ENCODE measurements at places on chromosomes 13 and 19.
A peak's percentile ranks its signal among the peaks of the same experiment; 100 is the strongest.

- no peak for DNase-seq
Observed at GRCh38 chr13:108363666-108364065, 94.1 kb downstream of the TNFSF13B start.

- DNase-seq = no peak
Observed at GRCh38 chr13:102680133-102680717, 14.6 kb downstream of the METTL21C start.

GRCh38 chr13:97214921-97215320 lies 7.2 kb upstream of the MBNL2 start:
- DNase-seq = no peak

GRCh38 chr13:51202477-51203046 lies 19.6 kb upstream of the FAM124A start:
- no peak for DNase-seq

GRCh38 chr19:58456111-58456510 lies 4.7 kb downstream of the ZNF324B start:
- DNase-seq = no peak

DNA sequence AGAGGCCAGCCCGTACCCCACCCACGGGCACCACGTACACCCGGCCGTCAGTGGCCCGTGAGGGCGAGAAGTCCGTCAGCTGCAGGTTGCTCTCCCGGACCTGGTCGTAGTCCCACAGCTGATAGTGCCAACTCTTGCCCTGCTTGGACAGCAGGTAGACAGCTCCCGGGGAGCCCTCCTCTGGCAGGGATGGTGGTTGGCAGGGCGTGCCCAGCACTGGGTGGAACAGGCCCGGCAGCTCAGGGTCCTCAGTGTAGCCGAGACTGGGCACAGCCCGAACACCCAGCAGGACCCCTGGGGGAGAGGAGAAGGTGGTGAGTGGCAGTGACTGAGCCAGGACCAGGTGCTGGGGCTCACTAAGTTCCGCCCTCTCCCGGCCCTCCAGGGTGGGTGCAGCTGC lies 7.8 kb downstream of the ACTMAP start:
- no peak for DNase-seq

DNA sequence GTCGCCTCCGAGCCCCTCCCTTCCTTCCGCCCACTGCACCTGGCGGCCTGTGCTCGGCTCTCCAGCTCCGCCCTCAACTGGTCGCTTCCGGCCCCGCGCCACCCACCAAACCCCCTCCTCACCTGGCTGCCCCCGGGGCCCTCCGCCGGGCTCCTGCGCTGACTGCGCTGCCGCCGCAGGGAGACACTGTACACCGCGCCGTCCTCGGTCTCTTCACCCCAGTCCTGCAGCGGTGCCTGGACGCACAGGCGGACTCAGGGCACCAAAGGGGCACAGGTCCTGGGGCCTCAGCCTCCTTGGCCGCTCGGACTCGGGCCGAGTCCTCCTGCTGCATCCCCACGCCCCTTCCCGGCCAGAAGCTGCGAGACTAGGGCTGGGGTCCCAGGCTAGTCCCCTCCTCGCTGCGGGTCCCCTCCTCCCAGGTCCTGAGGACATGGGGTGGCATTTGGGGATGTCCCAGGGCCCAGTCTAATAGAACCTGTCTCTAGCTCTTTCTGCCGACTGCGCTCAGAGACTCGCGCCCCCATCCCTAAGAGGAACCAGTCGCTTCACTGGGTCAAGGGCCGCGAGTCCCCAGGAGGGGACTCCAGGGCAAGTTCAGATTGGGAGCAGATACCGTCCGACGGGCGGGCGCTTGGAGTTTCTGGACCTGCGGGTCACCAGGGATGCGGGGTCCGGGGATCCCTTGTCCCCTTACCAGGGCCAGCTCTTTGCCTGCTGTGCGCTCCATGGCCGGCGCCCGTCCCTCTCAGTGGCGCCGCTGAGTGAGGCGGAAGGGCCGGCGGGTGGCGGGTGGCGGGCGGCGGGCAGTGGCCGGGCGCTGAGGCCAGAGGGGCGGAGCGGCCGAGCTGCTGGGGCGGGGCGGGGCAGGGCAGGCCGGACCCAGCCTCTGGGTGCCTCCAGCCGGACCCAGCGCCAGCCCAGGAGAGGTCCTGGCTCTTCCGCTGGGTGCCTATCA lies at the start of gene RGL3:
Gene RGL3 (minus strand): TSS at position 766 of the 958 bp plus-strand sequence. CDS start 36 bp downstream, at position 730.
- DNase-seq = no peak

GRCh38 chr19:2221250-2221831 lies 14.8 kb downstream of the PLEKHJ1 start:
- no peak for DNase-seq

- no peak for DNase-seq
Observed at GRCh38 chr13:53921473-53921872, 892.9 kb downstream of the OLFM4 start.

- DNase-seq = peak; percentile 1
Observed at GRCh38 chr19:16661480-16662034, 618 bp downstream of the TMEM38A start.

DNA sequence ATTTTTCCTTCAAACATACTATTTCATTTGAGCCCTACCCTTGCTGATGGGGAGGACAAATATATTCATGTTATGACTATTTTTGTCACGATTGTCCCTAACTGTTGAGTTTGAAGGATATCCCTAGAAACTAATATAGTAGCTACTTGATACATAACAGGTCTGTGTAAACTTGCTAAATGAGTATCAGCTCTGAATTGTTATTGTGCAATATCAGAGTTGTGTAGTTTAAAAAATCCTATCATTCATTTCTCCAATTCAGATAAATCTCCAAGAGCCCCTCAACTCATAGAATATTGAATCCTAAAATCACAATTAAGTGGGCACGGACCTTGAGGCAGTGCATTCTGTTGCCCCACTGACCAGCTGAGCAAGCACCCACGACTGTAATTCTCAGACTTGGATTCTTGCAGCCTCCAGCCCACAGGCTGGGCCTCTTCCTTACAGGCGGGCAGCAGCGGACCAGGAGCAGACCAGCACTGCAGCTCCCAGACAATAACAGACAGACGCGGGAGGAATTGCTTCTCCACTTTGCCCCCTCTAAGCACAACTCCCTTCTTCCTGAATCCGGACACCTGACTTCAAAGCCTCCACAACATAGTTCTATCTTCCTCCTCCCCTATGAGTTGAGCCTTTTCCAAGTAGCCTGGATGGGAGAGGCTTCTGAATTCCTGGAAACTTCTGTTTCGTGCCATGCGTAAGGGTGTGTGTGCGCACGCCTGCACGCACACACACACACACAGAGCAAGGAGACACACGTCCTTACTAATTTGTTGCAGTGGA lies 337.6 kb upstream of the ARGLU1 start:
- DNase-seq = no peak

- peak; percentile 4 for DNase-seq
Observed at GRCh38 chr13:36998624-36999041, 507 bp downstream of the ALG5 start.

DNA sequence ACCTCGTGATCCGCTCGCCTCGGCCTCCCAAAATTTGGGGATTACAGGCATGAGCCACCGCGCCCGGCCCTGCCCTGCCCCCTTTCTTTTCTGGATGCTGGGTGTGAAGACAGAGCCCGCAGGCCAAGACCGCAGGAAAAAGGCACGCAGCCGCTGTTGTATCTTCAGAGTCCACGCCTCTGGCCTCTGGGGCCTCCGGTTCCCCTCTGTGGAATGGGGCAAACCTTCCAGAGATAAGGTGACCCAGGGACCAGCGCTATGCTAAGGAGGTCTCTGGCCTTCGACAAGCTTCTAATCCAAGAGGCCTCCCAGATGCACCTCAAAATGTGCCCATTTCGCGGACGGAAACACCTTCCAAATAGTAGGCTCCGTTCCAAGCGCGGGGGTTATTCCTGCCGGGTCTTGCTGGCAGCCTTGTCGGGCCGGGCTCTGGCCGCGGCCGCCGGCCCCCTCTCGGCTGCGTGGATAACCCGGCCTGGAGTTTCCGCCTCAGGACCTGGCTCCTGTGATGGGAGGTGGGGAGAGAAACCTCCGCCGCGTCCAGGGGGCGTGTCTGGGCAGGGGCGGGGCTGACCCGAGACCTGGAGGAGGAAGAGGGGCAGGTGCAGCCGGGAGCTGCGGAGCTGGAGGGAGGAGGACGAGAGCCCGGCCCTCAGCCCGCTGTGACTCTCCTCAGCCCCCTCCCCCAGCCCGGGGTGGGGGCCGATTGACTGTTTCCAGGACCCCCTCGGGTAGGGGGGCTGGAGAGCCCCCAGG lies 13.1 kb downstream of the TJP3 start:
- peak; percentile 76 for DNase-seq

DNA sequence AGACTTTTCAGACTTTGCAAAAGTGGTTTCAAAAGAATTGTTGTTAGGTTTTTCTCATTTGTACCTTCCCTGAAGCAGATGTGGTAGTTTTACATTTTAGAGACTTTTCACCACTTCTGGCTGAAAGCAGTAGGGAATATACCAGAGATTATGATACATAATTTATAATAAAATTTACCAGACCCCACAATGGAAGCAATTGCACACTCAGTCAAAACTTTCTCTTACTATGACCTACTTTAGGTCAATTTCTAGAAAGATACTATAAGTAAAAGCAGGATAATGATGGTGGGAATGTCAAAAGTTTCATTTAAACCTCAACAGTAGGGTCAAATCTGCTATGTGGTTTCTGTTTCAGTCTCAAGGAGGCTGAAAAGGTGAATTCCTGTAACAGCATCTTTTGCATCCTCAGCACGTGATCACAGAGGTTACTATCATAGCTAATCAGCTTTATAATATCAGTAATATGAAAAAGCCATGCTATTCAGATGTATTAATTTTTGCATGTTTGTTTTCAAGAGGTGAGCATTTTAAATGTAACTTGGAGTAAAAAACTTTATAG lies 26.9 kb downstream of the PCCA start:
- DNase-seq = no peak

GRCh38 chr13:46211116-46211482 lies 629 bp upstream of the LRRC63 start:
- peak; percentile 20 for DNase-seq

GRCh38 chr13:79621449-79621848 lies 140.5 kb downstream of the NDFIP2 start:
- DNase-seq = no peak

GRCh38 chr13:29801102-29801501 lies 49.3 kb downstream of the UBL3 start:
- no peak for DNase-seq

DNA sequence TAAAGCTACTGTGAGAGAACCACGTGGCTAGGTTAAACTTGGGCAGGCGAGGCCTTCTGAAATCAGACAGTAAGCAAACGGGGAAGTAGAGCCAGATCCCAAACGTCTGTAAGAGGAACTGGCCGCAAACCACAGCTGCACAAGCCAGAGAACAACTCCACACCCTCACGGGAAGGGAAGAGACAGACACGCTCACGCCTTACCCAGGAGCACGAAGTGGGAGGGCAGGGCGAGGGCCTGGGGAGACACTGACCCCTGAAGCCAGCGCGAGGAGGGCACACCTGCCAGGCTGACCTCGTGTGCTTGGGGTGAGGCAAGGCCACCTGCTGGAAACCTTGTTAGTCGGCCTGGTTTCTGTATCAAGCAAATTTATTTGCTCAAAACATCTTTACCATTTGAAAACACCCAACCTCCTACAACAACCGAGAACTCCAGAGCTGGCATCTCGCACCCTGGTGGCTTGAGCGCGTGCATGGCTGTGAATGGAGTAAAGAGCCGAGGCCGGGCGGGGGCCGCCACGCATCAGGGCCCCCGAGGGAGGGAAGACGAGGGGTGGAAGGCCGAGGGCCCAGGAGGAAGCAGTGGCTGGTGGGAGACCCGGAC lies 7.3 kb downstream of the POLR2E start:
- DNase-seq = no peak

- DNase-seq = no peak
Observed at GRCh38 chr13:34667286-34668218, 274.5 kb upstream of the NBEA start.

DNA sequence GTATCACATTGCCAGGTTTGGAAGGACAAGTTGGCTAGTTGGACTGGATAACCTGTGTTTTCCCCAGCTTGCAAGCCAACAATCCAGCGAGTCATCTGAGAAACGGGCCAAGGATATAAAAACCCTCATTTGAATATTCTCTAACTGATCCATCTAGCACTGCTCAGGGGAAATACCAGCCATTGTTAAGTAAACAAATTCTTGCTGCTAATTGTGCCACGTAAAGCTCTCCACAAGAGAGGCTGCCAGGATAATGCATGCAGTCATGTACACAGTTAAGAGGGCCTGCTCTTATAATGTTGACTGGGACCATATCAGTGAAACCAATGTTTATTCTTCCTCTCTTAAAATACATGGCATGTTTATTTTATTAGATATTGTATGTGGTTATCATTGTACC lies 663.2 kb upstream of the SGCG start:
- no peak for DNase-seq

GRCh38 chr13:73938372-73939070 lies 195.7 kb downstream of the KLF12 start:
- DNase-seq = no peak

- peak; percentile 94 for DNase-seq
Observed at GRCh38 chr19:43668406-43669109, 1.4 kb downstream of the PLAUR start.

DNA sequence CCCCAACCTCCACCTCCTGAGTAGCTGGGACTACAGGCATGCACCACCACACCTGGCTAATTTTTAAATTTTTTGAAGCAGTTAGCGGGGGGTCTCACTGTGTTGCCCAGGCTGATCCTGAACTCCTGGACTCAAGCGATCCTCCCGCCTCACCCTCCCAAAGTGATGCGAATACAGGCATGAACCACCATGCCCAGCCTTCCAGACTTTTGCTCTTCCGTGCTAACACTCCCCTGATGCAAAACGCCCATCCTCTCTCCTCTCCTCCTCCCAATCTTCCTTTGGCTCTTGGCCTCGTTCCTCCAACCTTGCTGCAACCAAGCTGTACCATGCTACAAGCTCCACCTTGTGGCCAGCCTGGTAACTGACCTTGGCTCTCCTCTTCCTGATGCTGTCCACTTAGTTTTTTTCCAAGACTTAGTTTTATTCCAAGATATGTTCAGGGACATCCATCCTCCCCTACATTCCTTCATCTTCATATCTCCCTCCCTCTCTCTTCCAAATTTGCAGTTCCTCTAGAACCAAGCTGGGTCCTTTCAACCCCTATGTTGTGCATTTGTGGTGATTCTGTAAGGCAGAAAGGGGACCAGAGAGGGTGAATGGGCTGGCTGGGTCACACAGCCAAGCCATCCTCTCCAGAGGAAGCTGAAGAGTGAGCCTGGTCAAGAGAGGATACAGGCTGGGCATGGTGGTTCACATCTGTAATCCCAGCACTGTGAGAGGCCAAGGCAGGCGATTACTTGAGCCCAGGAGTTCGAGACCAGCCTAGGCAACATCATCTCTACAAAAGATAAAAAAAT lies 32.8 kb downstream of the TINCR start:
- DNase-seq = no peak

DNA sequence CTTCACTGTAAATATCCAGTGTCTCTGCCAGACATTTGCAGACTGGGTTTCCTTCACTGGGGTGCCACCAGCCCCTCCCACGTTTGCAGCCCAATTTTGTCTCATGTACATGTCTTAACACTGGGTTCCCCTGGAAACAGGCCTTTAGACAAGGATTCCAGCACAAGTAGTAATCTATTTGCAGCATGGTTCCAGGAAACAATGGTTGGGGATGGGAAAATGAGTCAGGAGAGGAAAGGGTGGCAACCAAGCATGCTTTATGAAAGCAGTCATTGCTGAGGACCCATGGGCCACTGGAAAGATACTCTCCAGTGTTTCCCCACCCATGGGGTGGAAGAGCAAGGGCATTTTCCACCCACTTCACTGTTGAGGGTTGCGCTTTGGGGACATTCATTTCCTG lies 53.6 kb upstream of the FARP1 start:
- no peak for DNase-seq
